Iris pigment epithelial cell (primary cell): ENCODE measurements at places on chromosomes 4 and X.

- DNase-seq = no peak
Measured at GRCh38 chr4:55030589-55030988, 94.8 kb downstream of the KDR start.

DNA sequence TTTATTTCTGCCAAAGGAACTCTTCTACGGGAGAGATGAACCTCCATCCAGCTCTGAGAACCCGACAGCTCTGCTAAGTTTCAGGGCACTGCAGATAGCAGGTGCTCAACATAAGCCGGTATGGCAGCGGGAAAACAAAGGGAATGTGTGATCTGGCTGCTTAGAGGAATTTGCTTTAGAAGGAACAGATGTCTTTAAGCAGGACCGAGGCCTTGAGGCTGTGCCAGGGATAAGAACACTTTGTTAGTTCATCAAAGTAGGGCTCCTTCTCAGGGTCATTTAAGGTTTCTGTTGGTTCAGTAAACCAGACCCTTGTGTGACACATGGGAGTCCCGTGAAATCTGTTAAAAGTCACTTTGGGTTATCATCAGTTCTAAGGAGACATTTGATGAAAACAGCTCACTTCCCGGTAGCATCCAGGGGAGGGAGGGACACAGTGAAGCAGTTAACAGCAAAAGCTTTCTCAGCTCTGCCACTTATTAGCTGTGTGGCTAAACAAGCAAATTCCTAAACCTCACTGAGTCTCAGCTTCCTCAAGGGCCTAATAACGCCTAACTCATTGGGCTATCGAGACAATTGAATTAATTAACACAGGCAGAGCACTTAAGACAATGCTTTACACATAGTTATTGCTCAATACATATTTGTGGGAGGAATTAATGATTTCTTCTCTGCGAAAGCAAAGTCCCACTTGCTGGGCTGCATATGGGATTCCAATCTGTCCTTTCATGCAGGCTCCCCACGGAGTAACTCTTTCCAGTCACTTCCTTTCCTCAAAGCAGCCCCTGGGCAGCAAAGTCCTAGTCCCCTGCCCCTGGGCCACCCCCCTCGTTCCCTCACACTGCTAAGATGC, 2.9 kb upstream of the FTSJ1 start:
- DNase-seq = no peak

GRCh38 chrX:23381099-23382087, 46.7 kb downstream of the PTCHD1 start:
- peak; percentile 27 for DNase-seq

DNA sequence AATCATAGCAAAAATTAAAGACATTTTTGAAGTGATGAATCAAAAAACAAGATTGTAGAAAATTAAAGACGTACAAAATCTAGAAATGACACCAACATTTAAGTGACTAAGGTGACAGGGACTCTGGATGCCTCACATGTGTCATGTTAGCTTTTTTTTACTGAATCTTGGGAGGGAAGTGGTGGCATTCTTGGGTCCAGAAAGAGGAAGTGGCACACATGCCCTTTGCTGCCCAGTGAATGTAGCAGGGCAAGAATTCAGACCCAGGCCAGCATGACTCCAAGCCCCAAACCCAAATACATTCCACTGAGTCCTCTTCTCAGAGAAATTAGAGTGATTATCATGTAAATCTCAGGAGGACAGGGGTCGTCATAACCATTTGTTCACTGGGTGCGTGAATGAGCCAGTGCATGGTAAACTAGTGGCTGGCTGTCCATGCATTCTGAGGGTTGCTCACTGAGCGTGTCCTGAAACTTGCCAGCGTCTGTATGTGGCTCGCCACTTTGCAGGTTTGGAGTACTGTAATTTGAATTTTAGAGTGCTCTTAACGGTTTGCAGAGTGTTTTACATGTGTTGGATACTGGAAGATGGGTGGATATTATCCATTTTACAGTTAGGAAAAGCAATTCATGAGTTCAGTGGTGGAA, 55.4 kb upstream of the TBC1D14 start:
- no peak for DNase-seq
